ENCODE measurements at places on chromosomes 5 and 9. TPM values are rescaled to one million over a fixed set of nuclear protein-coding genes. Genes with fewer than 3 reads are reported as not detected.

DNA sequence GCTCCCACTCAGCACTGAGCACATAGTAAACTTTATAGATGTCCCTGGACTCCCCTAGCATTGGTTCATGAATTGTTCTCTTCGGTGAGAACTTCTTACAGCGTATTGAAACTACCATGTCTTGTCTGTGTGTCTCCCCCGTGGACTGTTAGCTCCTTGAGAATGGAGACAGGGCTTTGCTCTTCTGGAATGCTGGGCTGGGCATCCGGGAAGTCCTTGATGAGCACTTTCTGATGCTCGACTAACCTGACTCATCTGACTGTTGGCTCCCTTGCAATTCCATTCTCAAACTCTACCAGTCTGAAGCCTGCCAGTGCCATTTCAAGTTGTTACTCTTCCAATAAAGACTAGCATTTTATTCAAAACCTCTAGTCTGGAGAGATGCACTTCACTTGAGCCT is 15.0 kb upstream of the PFDN1 start:
- DNase-seq, result no peak

DNA sequence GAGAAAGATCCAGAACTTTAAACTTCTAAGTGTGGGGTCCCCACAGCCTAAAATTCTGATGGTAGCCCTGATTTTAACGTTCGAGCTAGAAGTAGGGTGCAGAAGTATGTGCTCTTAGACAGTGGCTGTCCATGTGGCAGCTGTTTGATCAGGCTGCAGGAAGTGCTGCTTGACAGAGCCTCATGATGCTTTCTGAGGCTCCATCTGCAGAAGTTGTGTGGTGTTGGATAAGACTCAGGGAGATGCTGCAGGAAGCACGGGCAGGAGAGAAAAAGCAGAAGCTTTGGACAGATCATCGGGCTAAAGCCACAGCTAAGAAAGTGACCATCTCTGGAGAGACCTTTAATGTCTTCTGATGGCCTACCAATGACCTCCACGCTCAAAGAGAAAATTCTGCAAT is 8.1 kb downstream of the MTMR12 start:
- no peak for DNase-seq

GRCh38 chr5:74636552-74636951 is 4.0 kb downstream of the ENC1 start:
- no peak for DNase-seq

GRCh38 chr5:6729386-6730310 is 16.4 kb downstream of the TENT4A start:
- no peak for DNase-seq

DNA sequence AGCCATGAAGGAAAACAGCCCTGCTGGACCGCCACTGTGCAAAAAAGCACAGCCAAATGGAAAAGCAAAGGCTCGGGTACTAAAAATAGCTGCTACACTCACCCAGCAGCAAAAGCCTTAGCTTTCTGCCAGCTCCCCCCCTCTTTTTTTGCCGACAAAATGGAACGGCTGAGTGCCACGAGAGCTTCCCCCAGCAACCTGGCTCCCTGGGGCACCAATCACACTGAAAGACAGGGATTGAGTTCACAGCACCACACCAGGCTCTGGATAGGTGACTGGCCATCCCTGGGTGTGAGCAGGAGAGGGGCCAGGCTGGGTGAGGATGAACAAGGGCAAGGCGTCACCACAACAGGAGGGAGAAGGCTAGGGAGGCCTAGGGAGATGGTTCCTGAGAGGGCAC is 66.7 kb downstream of the SIL1 start:
- peak; percentile 88 for DNase-seq

GRCh38 chr9:124290053-124290591 is 32.4 kb downstream of the NEK6 start:
- no peak for DNase-seq

HTR4 gene
- 0.54 TPM for total RNA-seq

PRRX2 gene
- total RNA-seq, result not detected

GPR150 gene
- total RNA-seq, result not detected

CATSPER3 gene
- total RNA-seq, result 0.45 TPM
